Activated T-cell treated with anti-CD3 and anti-CD28 coated beads for 4 hours (primary cell): ENCODE measurements at places on chromosomes 6 and 20.

GRCh38 chr6:10528158-10528981 lies 7.2 kb downstream of the GCNT2 start:
- DNase-seq = no peak

DNA sequence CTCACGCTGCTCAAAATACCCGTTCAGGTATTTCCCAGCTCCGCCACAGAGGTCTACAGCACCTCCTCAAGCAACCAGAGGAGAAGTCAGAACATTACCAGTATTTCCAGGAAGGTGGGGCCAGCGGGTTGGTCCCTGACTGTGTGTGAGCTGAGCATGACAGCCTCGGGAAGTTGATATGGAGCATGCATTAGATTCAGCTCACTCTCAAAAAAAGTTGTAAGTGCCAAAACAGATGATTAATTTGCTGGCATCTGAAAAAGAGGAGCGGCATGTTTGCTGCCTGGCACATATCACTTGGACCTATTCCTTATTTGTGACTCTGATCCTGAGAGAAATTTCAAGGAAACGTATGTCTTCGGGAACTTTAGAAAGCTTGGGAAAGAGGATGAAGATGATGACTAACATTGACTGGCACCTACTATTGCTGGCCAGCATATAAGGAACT lies 32.3 kb downstream of the ELOVL2 start:
- DNase-seq = no peak

GRCh38 chr20:10984294-10984693 lies 310.5 kb upstream of the JAG1 start:
- DNase-seq = no peak

- no peak for DNase-seq
These were observed 123.9 kb downstream of the SOBP start for GRCh38 chr6:107613651-107614379.
